Regular cardiac myocyte (primary cell): ENCODE measurements at places on chromosomes 1 and 21. TPM values are rescaled to one million over a fixed set of nuclear protein-coding genes. Genes with fewer than 3 reads are reported as not detected.

Gene APOBEC4
- not detected in 2 replicates for total RNA-seq

Gene KRTAP19-1
- total RNA-seq: not detected in 2 replicates

Gene VSIG8
- total RNA-seq: not detected in 2 replicates

Gene VAV3
- 0.38 and 0.56 TPM in 2 replicates for total RNA-seq

Gene RGS7
- 2.0 and 2.7 TPM in 2 replicates for total RNA-seq

Gene RNF19B
- 12.1 and 12.7 TPM in 2 replicates for total RNA-seq
